ENCODE measurements at places on chromosomes 16 and 17. TPM values are rescaled to one million over a fixed set of nuclear protein-coding genes. Genes with fewer than 3 reads are reported as not detected.

The CACNG4 gene
- 1.6 TPM for total RNA-seq

The SLC39A11 gene
- 13.0 TPM for total RNA-seq

The MLKL gene
- 3.7 TPM for total RNA-seq

The CASKIN2 gene
- total RNA-seq: 8.9 TPM

The ANKRD40CL gene
- not detected for total RNA-seq

The CHP2 gene
- not detected for total RNA-seq

The MAPT gene
- 4.7 TPM for total RNA-seq

The KRTAP2-3 gene
- not detected for total RNA-seq

The SIAH1 gene
- total RNA-seq: 53.8 TPM

The OR1F1 gene
- not detected for total RNA-seq

The CD19 gene
- 2.1 TPM for total RNA-seq

The HBA2 gene
- total RNA-seq: 5,761 TPM

The CDH11 gene
- total RNA-seq: 80.9 TPM

The ZSCAN10 gene
- total RNA-seq: not detected

The SPEM2 gene
- not detected for total RNA-seq

The DYNLL2 gene
- total RNA-seq: 18.3 TPM

The SOST gene
- total RNA-seq: not detected

The TNFRSF13B gene
- total RNA-seq: not detected

The NACA2 gene
- total RNA-seq: not detected

The SNAI3 gene
- 8.4 TPM for total RNA-seq

The CDYL2 gene
- 1.6 TPM for total RNA-seq

The CLDN7 gene
- not detected for total RNA-seq

The KCNH6 gene
- not detected for total RNA-seq

The B4GALNT2 gene
- total RNA-seq: not detected

The RGS11 gene
- total RNA-seq: 0.52 TPM

The PPP1R27 gene
- 35.0 TPM for total RNA-seq

The CTRB1 gene
- total RNA-seq: not detected

The BAHCC1 gene
- 8.4 TPM for total RNA-seq

The CAPN15 gene
- total RNA-seq: 9.9 TPM

The ITGA2B gene
- 2.6 TPM for total RNA-seq

The TOP2A gene
- total RNA-seq: 21.4 TPM

The HOXB7 gene
- 1.0 TPM for total RNA-seq

The TBC1D3 gene
- not detected for total RNA-seq

The SLC5A10 gene
- total RNA-seq: not detected

The CCL1 gene
- not detected for total RNA-seq

The CDH1 gene
- total RNA-seq: 3.7 TPM

The MSLN gene
- total RNA-seq: 1.0 TPM

The WNT9B gene
- not detected for total RNA-seq

The MYOCD gene
- total RNA-seq: 0.52 TPM

The CCL16 gene
- not detected for total RNA-seq

The TMEM231 gene
- total RNA-seq: 5.7 TPM

The TNK1 gene
- total RNA-seq: not detected

The SPNS1 gene
- total RNA-seq: 18.3 TPM

The GP1BA gene
- under 0.01 TPM for total RNA-seq

The WNT3 gene
- total RNA-seq: 1.0 TPM

The RANBP10 gene
- 4.7 TPM for total RNA-seq

The PRSS22 gene
- not detected for total RNA-seq

The PTX4 gene
- 1.0 TPM for total RNA-seq

The CCDC78 gene
- total RNA-seq: not detected

The RNU2-1 gene
- not detected for total RNA-seq

The SLC2A4 gene
- total RNA-seq: 34.4 TPM

The CRYBA1 gene
- total RNA-seq: not detected

The ACSM3 gene
- 2.6 TPM for total RNA-seq

The NKD1 gene
- 2.1 TPM for total RNA-seq

The AGRP gene
- not detected for total RNA-seq
